ENCODE measurements at places on chromosomes 1 and 21. TPM values are rescaled to one million over a fixed set of nuclear protein-coding genes. Genes with fewer than 3 reads are reported as not detected.

DNA sequence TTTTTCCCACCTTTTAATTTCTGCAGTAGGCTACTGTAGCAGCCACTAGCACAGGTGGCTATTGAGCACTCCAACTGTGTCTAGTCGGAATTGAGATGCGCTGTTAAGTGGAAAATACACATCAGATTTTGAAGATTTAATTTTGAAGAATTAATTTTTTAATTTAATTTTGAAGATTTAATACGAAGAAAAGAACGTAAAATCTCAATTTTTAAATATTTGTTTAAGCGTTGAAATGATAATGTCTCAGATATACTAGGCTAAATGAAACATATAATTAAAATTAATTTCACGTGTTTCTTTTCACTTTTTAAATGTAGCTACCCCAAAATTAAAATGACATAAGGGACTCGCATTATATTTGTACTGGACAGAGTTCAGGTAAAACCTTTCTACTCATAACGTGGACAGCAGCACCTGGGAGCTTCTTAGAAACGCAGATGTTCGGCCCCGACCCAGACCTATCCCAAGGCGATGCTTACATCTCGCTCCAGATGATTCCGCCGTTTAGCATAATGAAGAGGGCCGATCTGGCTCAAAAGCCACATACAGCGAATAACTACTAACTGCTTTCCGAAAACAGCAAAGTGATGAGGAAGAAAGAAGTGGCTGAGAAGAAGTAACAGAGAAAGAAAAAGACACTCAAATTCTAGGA lies 717 bp downstream of the CRYZL1 start:
- peak overlapping the region; percentile 99 for H3K27ac ChIP-seq
- H3K4me3 ChIP-seq, result peak overlapping the region; percentile 98
- DNase-seq, result no peak
- peaks cover 19% of the 10 kb centered on the region for H3K4me1 ChIP-seq
- peaks cover 11% of the 10 kb centered on the region for H3K36me3 ChIP-seq

- DNase-seq, result no peak
- H3K4me1 ChIP-seq, result peaks cover 91% of the 10 kb centered on the region
- peaks cover 25% of the 10 kb centered on the region for H3K36me3 ChIP-seq
- peak overlapping the region; percentile 88 for H3K27ac ChIP-seq
Observed at GRCh38 chr1:15963968-15964648, 11.8 kb downstream of the ZBTB17 start.

- no peak overlapping the region for H3K27ac ChIP-seq
- H3K27me3 ChIP-seq, result peaks cover 18% of the 10 kb centered on the region
- H3K4me3 ChIP-seq, result no peak overlapping the region
- DNase-seq, result no peak
- H3K4me1 ChIP-seq, result peaks cover 6% of the 10 kb centered on the region
Observed at GRCh38 chr1:24110642-24111261, 1.2 kb downstream of the MYOM3 start.

- no peaks in the 10 kb centered on the region for H3K36me3 ChIP-seq
- no peak for DNase-seq
- no peak overlapping the region for H3K27ac ChIP-seq
- peaks cover 4% of the 10 kb centered on the region for H3K27me3 ChIP-seq
Observed at GRCh38 chr1:209341146-209341545, 242.4 kb upstream of the CAMK1G start.

DNA sequence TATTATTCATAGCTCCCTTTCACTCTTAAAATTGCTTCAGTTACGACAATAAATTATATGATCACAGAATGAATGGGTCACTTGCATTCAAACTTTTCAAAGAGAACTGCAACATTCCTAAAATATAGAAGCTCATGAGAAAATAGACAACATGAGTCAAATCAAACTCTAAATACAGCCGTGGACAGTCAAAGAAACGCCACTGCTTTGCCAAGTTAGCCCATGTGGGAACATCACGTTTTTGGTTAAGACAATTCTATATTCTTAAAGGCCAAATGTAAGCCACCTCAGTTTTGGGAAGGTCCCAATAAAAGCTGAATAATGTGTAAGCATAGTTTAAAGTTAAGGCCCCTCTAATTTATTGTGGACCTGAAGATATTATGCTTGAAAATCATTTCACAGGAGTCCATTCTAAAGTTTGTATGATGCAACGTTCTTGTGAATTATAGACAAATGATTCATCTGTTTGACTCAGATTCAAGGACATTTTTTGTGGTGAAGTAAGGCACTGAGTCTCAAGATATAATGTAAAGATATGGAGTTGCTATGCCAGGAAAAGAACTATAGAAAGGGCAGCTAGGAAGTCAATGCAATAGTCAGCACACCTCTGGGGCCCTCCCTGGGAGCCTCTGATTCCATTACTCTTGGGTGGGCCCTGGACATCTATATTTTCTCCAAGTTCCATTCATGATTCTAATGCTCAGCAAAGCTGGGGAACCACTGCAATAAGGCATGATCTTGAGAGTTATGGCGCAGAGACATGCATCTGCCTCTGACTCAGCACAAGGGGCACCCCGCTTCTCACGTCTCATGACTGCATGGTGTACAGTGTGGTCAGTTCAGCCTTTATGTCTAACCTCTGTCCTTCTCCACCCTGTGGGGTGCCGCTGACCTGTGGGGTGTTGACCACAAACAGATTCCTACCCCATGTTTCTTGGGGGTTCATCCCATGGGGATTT lies 33.9 kb downstream of the ETS2 start:
- H3K27me3 ChIP-seq, result peaks cover 26% of the 10 kb centered on the region
- H3K27ac ChIP-seq, result no peak overlapping the region
- H3K4me1 ChIP-seq, result no peaks in the 10 kb centered on the region
- no peak for DNase-seq

GRCh38 chr1:206784471-206784903 lies 12.2 kb upstream of the IL10 start:
- no peaks in the 10 kb centered on the region for H3K27me3 ChIP-seq
- H3K36me3 ChIP-seq, result no peaks in the 10 kb centered on the region

- H3K36me3 ChIP-seq, result peaks cover 8% of the 10 kb centered on the region
- H3K4me3 ChIP-seq, result peak overlapping the region; percentile 92
- DNase-seq, result peak; percentile 61
- H3K27me3 ChIP-seq, result no peaks in the 10 kb centered on the region
- H3K4me1 ChIP-seq, result peaks cover 29% of the 10 kb centered on the region
Observed at GRCh38 chr1:89525169-89525855, 683 bp downstream of the LRRC8B start.

- H3K27ac ChIP-seq, result no peak overlapping the region
- H3K27me3 ChIP-seq, result peaks cover 9% of the 10 kb centered on the region
- no peak overlapping the region for H3K4me3 ChIP-seq
- peak; percentile 11 for DNase-seq
- H3K4me1 ChIP-seq, result no peaks in the 10 kb centered on the region
Observed at GRCh38 chr21:44531606-44532564, 8.1 kb downstream of the KRTAP10-1 start.

DNA sequence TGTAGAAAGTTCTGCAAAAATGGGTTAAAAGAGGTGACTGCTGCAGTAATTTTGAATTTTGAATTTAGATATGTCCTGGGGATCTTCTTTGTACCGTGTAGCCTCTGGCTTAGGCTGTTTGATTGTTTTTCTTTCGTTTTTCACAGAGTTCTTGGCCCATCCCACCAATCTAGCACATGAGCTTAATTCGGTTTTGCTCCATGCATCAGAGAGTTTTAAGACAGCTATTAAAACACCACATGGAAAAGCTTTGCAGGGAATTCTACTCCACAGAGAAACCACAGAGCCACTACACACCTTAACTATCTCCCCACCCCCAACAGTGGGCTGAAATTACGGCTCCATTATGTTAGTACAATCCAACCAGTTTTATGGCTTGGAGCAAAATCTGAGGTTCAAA lies 25.5 kb downstream of the SPAG17 start:
- DNase-seq, result no peak
- no peaks in the 10 kb centered on the region for H3K4me1 ChIP-seq
- H3K27ac ChIP-seq, result no peak overlapping the region
- no peaks in the 10 kb centered on the region for H3K36me3 ChIP-seq
- no peak overlapping the region for H3K4me3 ChIP-seq

GRCh38 chr1:227774821-227775661 lies 39.8 kb downstream of the SNAP47 start:
- DNase-seq, result no peak
- no peaks in the 10 kb centered on the region for H3K27me3 ChIP-seq
- H3K36me3 ChIP-seq, result peaks cover 36% of the 10 kb centered on the region
- no peak overlapping the region for H3K4me3 ChIP-seq

DNA sequence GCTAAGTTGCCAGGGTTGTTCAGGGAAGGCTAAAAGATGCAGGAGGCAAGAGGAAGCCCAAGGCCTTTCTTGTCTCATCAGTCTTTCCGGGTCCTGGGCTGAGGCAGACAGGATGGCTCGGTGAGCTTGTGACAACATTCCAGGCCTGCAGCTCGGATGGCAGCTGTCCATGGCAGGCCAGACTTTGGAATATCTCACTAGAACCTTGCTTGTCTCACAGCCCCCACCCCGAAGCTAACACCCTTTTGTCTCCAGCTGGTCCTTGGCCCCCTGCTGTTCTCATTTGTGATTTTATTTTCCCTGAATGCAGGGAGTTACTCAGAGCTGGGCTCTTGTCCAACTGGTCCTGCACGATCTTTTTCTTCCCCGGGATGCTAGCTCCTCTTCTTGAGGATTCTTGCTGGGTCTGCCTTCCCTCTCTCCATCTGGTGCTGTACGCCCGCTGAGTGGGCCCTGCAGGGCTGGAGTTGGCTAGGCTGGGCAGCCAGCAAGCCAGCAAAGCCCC lies 477.2 kb upstream of the CAMK1G start:
- no peaks in the 10 kb centered on the region for H3K27me3 ChIP-seq
- H3K36me3 ChIP-seq, result no peaks in the 10 kb centered on the region
- no peak for DNase-seq
- no peaks in the 10 kb centered on the region for H3K4me1 ChIP-seq
- H3K4me3 ChIP-seq, result no peak overlapping the region

- no peaks in the 10 kb centered on the region for H3K27me3 ChIP-seq
- peaks cover 38% of the 10 kb centered on the region for H3K4me1 ChIP-seq
- no peak for DNase-seq
- H3K4me3 ChIP-seq, result peak overlapping the region; percentile 85
- H3K27ac ChIP-seq, result no peak overlapping the region
- H3K36me3 ChIP-seq, result no peaks in the 10 kb centered on the region
Observed at GRCh38 chr1:26530410-26530894, 891 bp downstream of the RPS6KA1 start.

DNA sequence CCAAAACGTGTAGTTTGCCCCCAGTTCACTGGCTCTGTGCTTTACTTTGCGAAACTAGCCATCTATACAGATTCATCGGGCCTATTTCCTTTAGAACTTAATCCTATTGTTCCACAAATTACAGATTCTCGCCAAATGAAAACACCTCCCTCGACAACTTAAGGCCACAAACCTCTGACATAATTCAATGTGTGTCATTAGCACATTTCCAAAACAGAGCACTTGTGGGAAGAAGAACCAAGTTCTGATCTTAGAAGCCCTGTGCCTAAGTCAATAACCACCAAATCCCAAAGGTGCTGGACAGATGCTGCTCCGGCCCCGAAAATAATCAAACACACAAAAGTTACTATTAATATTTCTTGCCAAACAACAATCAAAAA lies 93.9 kb downstream of the SLC45A1 start:
- no peaks in the 10 kb centered on the region for H3K27me3 ChIP-seq
- peaks cover 71% of the 10 kb centered on the region for H3K36me3 ChIP-seq
- H3K4me3 ChIP-seq, result no peak overlapping the region
- H3K27ac ChIP-seq, result peak overlapping the region; percentile 8
- DNase-seq, result no peak

- no peaks in the 10 kb centered on the region for H3K27me3 ChIP-seq
- no peak overlapping the region for H3K4me3 ChIP-seq
- no peaks in the 10 kb centered on the region for H3K4me1 ChIP-seq
- no peak for DNase-seq
- no peak overlapping the region for H3K27ac ChIP-seq
Observed at GRCh38 chr1:191279266-191279800, 801.7 kb upstream of the BRINP3 start.

- no peaks in the 10 kb centered on the region for H3K36me3 ChIP-seq
- DNase-seq, result no peak
- H3K4me3 ChIP-seq, result no peak overlapping the region
- peaks cover 24% of the 10 kb centered on the region for H3K4me1 ChIP-seq
Observed at GRCh38 chr1:221097479-221098281, 218.4 kb downstream of the HLX start.

DNA sequence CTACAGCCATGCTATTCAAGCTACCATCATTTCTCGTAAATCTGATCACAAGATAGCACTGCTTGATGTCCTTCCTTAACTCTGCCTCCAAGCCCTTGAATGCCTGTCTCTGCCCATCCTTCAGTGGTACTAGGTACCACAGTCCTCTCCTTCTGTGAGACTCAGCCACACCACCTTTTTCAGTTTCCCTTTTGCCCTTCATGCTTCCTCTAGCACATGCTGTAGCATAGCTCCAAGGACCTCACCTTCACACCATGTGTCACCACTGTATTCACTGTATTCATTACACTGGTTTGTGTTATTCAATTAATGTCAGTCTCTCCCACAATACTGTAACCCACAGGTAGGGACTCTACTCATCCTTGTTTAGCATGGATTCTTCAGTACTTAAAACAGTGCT lies 8.0 kb upstream of the TP53BP2 start:
- H3K36me3 ChIP-seq, result no peaks in the 10 kb centered on the region
- no peak overlapping the region for H3K4me3 ChIP-seq
- no peak overlapping the region for H3K27ac ChIP-seq
- H3K4me1 ChIP-seq, result peaks cover 4% of the 10 kb centered on the region
- no peaks in the 10 kb centered on the region for H3K27me3 ChIP-seq
- DNase-seq, result no peak

DNA sequence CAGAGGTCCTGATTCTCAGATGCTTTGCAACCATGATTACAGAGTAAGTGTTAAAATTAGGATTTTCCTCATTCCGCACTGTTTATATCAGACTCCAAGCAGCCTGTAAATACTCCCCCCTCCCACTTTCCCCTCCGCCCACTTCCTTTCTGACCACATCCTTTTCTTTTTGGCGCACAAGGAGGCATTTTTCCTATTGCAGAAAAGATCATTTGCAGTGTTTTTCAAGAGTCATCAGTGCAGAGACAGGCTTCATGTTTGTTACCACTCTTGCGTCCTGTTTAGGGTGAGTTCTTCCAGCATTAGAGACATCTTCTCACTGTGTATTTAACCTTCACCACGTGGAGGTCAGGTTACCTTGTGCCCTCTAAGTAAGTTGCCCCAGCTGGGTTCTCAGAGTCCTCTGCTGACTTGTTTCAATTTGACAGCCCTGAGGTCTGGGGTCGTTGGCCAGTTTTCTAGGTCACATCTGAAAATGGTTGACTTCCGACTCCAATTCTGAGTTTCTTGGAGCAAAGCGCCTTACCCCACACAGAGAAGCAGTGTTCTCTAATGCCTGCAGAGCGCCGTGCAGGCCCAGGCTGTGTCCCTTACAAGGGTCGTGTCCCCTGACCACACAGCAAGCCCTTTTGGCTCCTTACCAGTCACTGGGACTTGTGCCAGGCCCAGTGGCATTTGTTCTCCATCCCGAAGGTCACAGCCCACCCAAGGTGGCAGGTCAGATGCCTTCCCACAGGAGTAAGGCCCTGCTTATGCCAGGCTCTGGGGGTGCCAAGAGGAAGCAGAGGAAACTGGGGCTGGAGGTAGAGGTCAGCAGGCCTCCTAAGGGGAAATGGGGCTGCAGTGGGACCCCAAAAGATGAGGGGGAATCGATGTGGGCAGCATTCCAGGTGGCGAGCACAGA lies 85.6 kb downstream of the FAM78B start:
- H3K4me3 ChIP-seq, result no peak overlapping the region
- no peaks in the 10 kb centered on the region for H3K36me3 ChIP-seq
- no peaks in the 10 kb centered on the region for H3K27me3 ChIP-seq
- H3K27ac ChIP-seq, result no peak overlapping the region

SPRR2B gene
- total RNA-seq, result not detected

UBL4B gene
- total RNA-seq, result not detected

EPHB2 gene
- 0.13 TPM for total RNA-seq

LENEP gene
- 1.8 TPM for total RNA-seq

ZC3H11A gene
- 91.6 TPM for total RNA-seq

FCRL5 gene
- 40.4 TPM for total RNA-seq

TEKT2 gene
- total RNA-seq, result not detected

TTLL7 gene
- 0.12 TPM for total RNA-seq

KRTAP12-2 gene
- total RNA-seq, result not detected

S100B gene
- not detected for total RNA-seq

FMO1 gene
- 1.1 TPM for total RNA-seq

TMEM200B gene
- not detected for total RNA-seq

HHAT gene
- 6.1 TPM for total RNA-seq

All from activated B cell treated with CpG ODN at 0.5 μM for 24 hours (primary cell).